T-helper 9 cell (primary cell): ENCODE measurements at places on chromosomes 16 and 17.
A peak's percentile ranks its signal among the peaks of the same experiment; 100 is the strongest.

DNA sequence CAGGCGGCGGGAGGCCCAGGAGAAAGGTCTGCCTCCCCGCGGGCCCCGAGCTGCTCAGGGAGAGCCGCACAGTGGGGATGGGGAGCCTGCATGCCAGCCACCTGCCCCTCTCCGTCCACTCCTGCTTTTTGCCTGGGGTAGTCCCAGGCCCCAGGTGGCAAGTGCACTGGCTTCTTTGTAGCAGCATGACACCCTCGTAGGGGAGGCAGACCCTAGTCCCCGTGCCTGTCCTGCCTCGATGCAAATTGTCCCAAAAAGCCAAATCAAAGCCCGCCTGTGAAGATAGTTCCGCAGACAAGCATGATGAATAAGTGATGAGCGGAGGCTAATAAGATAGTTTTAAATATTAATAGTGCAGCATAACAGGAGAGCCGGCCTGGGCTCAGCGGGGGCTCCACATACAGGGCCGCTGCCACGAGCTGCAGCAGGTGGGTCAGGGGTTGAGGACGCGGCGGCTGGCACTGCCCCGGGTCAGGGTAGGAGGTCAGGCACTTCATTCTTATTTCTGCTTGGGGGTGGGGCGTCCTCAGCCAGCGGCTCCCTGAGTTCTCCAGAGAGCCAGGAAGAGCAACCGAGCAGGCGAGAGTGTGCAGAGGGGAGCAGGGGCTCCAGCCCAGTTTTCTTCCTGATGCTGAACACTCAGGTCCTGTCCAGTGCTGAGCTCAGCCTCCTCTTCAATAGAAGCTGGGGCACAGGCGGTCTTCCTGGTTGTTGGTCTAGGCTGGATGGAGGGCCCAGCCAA lies 26.8 kb downstream of the GINS2 start:
- no peak for DNase-seq

DNA sequence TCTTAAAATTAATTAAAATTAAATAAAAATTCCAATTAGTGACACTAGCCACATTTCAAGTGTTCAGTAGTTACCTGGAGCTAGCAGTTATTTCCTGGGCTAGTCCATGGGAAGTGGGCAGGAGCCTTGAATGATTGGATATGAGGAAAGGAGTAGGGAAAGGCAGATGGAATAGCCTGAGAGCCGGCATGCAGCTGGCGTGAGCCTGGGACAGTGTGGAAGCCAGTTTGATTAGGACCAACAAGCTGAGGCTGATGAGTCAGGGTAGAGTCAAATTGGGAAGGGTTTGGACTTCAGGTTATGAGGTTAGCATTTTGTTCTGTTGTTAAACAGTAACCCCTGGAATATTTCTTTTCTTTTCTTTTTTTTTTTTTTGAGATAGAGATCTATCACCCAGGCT lies 15.3 kb upstream of the GNA13 start:
- no peak for DNase-seq

DNA sequence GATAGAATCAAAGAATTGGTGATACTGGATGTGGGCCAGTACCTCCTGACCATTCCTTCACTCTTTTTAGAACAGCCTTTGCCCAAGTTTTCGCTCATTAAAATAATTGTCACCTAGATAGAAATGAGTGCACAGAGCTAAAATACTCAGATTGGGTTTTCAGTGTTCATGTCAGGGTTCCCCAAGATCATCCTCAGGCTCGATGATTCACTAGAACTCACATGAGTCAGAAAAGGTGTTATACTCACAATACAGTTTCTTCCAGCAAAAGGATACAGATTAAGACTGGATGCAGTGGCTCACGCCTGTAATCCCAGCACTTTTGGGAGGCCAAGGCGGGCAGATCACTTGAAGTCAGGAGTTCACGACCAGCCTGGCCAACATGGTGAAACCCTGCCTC lies 19.9 kb downstream of the ERCC4 start:
- no peak for DNase-seq

DNA sequence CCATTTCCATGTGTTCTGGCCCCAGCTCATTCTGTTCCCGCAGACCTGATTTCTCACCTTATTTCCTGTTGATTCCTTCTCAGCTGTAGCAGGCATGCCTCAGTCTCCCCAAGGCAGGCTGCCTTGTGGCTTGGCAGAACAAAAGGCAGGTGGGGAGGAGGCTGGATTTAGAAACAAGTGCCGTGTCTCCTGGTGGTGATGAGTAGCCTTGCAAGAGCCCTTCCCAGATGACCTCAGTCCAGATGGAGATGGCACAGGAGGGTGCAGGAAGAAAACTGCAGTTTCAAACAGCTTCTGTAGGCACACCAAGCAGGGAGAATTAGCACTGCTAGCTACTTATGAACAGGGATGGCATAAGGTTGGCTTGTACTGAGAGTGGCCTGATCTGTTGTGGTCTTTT lies 64.6 kb downstream of the ARHGAP44 start:
- DNase-seq = no peak

- DNase-seq = no peak
These were observed 82.0 kb downstream of the GLG1 start for GRCh38 chr16:74524926-74525325.

DNA sequence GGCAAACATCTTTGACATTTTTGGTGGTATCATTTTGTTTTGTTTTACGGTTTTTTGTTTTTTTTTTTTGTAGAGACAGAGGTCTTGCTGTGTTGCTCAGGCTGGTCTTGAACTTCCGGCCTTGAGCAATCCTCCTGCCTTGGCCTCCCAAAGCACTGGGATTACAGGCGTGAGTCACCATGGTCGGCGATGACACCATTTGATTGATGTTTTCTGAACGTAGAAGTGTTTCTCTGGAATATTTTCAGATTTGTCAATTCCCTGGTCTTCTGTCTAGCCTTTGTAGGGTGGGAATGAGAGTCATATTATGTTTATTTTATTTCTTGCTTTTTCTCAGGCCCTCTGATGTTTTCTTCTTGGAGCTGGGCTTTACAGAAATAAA lies 32.2 kb upstream of the BRD7 start:
- no peak for DNase-seq

GRCh38 chr16:56939801-56940200 lies 7.9 kb downstream of the HERPUD1 start:
- no peak for DNase-seq

DNA sequence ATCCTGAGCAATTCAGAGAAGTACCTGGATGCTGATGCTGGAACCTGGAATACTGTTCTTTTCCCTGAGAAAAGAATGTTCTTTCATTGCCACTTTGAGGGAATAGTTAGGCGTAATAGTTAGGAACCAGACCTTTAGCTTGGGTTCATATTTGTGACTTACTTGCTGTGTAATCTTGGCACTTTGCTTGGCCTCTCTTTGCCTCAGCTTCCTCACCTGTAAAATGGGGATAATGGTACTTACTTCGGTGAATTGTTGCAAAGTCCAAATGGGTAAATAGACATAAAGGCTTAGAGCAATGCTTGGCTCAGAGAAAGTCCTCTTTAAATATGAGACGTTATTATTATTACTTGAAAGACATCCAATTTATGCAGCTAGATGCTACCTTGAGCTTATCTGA lies 55.0 kb upstream of the CLEC19A start:
- DNase-seq = no peak

- no peak for DNase-seq
These were observed 67.7 kb downstream of the CYLD start for GRCh38 chr16:50809561-50809960.

- DNase-seq = no peak
These were observed 318.9 kb downstream of the HS3ST3B1 start for GRCh38 chr17:14619821-14620220.

DNA sequence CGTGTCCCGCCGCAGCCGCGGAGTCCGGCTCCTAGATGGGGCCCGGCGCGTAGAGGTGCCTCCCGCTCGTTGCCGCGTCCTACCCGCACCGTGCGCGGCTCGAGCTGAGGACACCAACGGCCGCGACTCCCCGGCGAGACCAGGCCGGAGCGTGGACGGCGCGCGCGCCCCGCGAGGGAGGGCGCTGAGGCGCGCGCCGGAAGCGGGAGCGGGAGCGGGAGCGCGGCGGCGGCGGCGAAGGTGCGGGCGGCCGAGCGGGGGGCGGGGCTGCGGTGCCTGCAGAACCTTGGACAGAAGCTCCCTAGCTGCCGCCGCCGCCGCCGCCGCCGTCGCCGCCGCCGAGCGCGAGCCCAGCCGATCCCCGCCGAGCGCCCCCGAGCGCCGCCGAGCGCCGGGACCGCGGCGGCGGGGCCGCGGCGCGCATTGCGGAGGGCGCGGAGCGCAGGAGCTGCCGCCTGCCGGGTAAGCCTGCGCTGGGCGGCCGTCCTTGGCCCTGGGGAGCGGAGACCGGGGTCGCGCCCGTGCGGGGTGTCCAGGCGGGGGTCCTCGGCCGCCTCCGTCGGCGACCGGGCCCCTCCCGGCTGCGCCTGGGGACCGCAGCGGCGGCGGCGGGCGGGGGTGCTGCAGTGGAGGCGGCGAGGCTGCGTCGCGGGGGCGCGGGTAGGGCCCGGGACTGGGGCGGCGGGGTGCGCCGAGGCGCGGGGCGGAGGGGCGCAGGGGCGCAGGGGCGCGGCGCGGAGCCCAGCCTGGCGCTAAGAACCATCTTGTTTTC lies at the start of gene CDK5R1:
TSS of gene CDK5R1 (plus strand) at position 293 of the 772 bp plus-strand sequence. CDS start 628 bp downstream, outside the sequence.
- DNase-seq = peak; percentile 59
